ENCODE measurements at places on chromosomes 5 and 9.
A peak's percentile ranks its signal among the peaks of the same experiment; 100 is the strongest.

- no peak for DNase-seq
Measured at GRCh38 chr5:159582756-159583541, 252.7 kb upstream of the IL12B start.

GRCh38 chr5:65334077-65334476 lies 147.6 kb downstream of the ADAMTS6 start:
- DNase-seq, result no peak

DNA sequence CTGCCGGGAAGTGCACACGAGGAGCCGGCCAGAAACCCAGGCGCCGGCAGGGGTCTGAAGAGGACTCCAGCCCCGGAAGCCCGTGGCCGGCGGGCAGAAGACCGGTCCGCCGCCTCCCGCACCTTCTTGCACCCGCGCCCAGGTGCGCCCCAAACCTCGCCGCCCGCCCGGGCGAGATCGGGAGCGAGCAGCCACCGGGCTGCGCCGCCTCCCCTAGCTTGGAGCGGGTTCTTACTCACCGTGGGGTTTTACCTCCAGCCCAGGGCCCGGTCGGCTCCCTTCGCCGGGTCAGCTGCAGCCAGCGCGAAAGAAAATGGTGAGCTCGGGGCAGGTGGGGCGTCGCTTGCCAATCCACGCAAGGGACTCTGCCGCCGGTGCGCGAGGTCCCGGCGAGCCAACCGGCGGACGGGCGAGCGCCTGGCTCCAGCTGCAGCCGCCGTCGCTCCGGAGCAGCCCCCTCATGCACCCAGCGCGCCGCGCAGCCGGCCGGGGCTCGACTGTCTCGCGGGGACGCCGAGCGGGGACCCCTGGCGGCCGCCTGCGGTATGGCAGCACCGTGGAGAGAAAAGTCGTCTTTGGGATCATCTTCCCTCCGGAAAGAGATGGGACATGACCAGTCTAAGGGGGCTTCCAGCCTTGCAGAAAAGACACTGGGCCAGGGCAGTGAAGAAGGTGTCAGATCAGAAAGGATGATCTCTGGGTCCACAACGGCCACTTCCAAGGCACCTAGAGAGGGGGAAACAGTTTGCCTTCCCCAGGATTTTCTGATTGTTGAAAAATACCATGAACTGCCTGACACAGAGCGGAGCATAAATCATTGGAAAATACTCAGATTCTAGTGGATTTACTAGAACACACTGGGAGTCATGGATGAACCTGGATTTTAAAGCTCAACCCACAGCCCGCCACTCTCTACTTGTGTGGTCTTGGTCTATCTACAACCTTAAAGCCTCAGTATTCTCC lies at the start of gene MOB3B:
MOB3B (minus strand) TSS at position 499 of the 963 bp plus-strand sequence. CDS start 74,264 bp downstream, outside the sequence.
- peak; percentile 66 for DNase-seq

- no peak for DNase-seq
Measured at GRCh38 chr5:30849931-30850710, 343.4 kb upstream of the CDH6 start.

DNA sequence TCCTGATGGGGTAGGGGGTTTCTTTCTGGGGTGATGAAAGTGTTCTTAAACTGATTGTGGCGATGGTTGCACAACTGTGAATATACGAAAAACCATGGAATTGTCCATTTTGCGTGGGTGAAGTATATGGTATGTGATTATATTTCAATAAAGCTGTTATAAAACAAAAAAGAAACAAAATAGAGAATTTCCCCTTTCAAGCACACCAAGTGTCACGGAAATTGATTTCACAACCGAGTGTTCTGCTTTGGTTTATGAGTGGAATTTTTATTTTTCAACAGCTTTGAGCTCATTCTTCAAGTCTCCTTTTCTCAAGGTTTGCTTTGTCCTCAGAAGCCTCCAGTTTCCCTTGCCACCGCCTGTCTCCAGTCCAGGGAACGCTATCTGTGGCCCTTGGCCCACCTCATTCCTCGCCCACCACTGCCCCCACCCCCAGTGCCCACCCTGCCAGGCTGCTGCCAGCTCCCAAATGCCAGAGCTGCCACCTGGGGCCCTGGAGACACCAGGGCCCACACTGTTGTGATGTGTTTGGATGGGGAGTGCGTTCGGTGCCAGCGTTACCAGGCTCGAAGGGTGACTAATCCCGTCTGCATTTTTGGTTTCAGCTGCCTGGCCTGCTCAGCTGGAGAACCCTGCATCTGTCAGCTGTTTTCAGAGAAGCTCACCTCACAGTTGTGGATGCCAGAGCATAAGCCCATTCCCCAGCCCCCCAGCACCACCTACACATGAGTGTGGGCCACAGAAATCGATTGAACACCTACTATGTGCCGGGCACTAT lies 30.4 kb downstream of the DUSP1 start:
- no peak for DNase-seq

DNA sequence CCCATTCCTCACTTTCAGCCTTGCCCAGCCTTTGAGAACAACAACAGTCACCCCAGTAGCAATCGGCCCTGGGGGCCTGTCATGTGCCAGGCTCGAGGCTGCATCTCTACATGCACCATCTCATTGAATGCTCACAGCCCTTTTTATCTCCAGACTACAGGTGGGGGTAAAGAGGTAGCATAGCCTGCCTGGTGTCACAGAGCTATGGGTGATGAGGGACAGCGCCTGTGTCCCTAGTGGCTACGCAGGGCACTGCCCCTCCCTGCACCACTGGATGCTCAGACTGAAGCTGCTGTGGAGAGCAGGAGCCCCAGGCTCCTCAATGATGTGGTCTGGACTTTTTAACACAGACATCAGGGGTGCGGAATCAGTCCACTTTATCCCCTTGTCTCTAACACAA lies 2.8 kb downstream of the CAMK2A start:
- DNase-seq, result no peak

- no peak for DNase-seq
Measured at GRCh38 chr9:68821911-68822310, 116.9 kb downstream of the PIP5K1B start.

GRCh38 chr5:128132499-128132898 lies 48.9 kb downstream of the SLC12A2 start:
- DNase-seq, result no peak

GRCh38 chr5:149386166-149386565 lies 7.1 kb upstream of the IL17B start:
- no peak for DNase-seq

DNA sequence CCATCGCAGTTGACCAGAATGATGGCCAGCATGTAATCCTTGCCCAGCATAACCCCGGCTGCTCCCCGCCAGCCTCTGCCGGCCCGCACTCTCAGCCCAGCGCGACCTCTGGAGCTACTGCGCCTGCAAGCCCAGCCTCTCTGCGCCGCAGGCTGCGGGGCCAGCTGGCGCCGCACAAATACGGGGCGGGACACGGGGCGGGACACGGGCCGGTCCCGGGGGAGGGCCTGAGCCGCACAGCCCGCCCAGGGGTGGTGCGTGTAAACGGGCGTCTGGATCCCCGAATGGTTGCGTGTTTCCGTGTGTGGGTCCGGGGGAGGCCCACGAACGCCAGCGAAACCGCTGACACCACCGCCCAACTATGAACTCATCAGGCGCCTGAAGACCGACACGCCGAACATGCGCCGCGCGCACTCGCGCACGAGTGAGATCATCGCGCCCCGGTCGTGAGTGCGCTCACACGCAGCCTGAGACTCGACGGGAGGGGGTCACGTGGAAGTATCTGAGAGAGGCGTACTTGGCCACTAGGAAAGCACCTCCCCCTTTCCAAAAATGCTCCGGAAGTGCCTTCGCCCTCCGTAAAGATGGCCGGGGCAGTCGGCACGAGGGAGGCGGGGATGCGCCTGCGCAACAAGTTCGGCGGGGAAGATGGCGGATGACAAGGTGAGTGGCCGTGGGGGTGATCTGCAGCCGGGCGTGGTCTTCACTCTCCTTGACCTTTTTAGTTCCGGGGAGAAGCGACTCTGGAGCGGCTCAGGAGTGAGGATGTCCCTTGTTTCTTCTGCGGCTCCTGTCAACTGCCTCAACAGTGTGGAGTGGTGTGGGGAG lies at the start of the genes APBB3 and SLC35A4:
APBB3 (minus strand) TSS at position 403 of the 828 bp plus-strand sequence; CDS start at position 50, 353 bp downstream.
SLC35A4 (plus strand) TSS at position 633 of the 828 bp plus-strand sequence. CDS start 2,342 bp downstream, outside the sequence.
- peak; percentile 90 for DNase-seq

- DNase-seq, result no peak
Measured at GRCh38 chr5:137630972-137631370, 104.9 kb downstream of the KLHL3 start.

DNA sequence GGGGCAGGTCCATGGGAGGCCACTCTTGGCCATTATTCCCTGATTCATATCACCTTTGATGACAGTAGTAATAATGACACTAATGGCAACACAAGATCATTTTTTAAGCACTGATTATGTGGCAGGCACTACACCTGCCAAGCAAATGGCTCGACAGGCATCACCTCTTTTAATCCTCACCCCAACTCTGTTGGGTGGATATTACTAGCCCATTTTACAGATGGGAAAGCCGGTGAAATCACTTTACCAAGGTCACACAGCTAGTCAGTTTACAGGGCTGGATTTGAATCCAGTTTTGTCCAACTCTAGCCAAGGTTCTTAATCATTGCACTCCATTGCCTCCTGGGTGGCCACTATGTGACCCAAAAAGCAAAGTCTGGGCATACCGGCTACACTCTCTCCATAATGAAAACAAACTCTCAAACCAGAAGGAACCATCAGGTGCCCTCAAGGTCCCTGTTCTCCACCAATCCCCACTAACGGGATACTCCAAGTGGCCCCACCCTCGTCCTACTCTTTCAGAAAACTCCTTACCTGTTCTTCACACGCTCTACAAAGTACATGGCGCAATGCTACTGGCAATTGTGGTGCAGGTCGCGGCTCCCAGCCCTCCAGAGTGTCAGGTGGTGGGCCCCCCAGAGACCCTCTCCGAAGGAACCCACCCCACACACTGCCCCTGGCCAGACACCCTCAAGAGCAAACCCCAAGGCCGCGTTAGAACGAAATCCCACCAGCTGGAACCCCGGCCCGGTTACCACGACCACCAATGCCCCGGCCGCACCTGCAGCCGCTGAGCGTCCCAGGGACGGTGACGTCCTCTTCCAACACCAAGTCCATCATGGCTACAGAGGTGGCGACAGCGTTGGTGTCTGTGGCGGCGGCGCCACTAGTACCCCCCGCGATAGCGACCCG lies 572 bp downstream of the CDK5RAP2 start:
- DNase-seq, result no peak

DNA sequence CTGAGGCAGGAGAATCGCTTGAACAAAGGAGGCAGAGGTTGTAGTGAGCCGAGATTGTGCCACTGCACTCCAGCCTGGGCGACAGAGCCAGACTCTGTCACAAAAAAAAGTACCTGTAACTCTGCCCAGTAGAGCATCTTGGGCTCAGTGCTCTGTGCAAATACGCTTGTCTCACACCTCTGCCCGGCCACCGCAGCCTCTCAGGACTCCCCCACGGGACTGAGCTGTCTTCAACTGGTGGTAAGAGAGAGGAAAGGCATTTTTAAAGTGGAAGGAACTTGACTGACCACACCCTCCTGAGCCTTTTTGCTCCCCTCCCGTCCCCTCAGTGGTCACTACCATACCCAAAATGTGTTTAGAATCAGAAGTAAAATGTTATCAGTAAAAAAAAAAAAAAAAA lies 174.3 kb upstream of the PIK3R1 start:
- DNase-seq, result no peak

GRCh38 chr5:139792218-139792617 lies 3.4 kb upstream of the PSD2 start:
- DNase-seq, result no peak

DNA sequence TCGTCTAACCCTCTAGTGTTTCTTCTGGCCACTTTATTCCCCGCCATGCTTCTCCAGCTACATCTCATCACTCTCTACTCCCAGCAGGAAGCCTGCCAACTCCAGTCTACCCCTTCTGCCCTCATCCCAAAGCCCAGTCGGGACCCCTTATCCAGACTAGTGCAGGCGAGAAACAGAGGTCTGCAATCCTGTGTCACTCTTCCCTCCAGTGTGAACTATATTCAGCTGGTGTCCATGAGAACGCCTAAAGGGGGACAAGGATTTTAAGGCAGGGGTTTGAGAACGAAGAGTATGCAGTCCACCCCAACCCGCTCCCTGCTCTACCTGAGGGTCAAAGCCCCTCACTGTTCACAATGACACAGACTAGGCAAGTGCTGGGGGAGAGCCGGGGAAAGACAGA lies 41.7 kb upstream of the GABRP start:
- DNase-seq, result no peak

DNA sequence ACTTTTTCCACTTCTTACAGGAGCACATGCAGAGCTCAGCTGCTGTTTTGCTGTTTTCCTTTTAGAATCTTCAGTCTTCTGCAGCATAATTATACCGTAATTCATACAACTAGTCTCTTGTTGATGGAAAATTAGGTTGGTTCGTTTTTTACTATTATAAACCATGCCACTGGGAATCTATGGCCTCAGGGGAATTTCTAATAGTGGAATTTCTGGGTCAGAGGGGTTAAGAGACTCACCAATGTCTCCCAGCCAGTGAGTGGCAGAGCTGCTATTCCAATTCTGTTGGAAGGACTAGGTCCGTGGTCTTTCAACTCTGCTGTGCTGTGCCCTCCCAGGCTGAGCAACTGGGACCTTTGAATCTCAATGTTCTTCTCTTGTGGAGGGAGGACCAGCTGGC lies 282.5 kb downstream of the ZSWIM6 start:
- no peak for DNase-seq

DNA sequence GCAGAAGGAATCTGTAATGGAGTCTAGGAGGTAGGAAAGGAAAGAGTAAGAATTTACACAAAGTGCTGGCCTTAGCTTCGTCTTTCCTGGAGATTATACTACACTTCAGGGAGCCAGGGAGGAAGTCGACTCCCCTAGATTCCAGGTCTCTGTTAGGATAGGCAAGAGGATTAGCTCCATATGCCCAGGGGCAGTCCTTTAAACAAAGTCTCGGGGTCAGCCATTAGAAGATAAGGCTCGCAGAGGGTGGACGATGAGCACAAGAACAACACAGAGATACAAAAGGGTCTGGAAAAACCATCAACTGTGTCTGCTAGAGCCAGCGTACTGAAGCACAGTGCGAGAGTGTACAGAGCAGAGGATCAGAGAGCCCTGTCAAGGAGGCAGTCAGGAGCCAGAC lies 344.7 kb upstream of the TNC start:
- DNase-seq, result no peak

- DNase-seq, result no peak
Measured at GRCh38 chr5:59446356-59446755, 447.2 kb downstream of the PDE4D start.

- DNase-seq, result no peak
Measured at GRCh38 chr5:102713278-102713677, 41.8 kb upstream of the PAM start.

DNA sequence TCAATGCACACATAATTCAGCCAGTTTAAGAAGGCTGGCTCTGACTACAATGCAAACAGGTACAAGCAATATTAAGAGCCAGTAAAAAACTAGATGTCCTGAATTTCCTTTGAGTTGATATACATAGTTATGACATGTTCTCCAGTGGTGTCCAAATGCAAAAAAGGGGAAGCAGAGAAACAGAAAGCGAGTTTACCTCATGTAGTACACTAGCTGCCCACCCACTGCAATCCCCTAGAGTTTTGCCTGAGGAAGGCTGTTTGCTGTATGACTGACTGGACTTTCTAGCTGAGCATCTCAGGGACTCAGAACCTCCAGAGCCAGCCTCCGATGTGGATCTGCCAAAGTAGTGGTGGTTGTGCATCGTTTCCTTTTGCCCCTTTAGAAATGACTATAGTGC lies 44.8 kb upstream of the SLC1A3 start:
- no peak for DNase-seq

Data from activated CD8-positive, alpha-beta memory T cell treated with anti-CD3 and anti-CD28 coated beads for 1 hour (primary cell).